Renal cortical epithelial cell (primary cell): ENCODE measurements at places on chromosomes 11 and 22. TPM values are rescaled to one million over a fixed set of nuclear protein-coding genes. Genes with fewer than 3 reads are reported as not detected.

LSP1 gene
- not detected in 2 replicates for total RNA-seq

PANX2 gene
- total RNA-seq, result not detected in 2 replicates

USH1C gene
- total RNA-seq, result 3.2 and 5.9 TPM in 2 replicates

FGF19 gene
- not detected in 2 replicates for total RNA-seq

TREH gene
- not detected in 2 replicates for total RNA-seq

WEE1 gene
- total RNA-seq, result 37.8 and 81.4 TPM in 2 replicates

NXPE1 gene
- not detected in 2 replicates for total RNA-seq

H19 gene
- 0.55 TPM in 1 of 2 replicates, not detected in the other for total RNA-seq

NAALADL1 gene
- total RNA-seq, result 7.8 and 10.9 TPM in 2 replicates

OR9I1 gene
- not detected in 2 replicates for total RNA-seq

TNNI2 gene
- total RNA-seq, result not detected in 2 replicates

OR2D2 gene
- total RNA-seq, result 0.40 TPM in 1 of 2 replicates, not detected in the other

GDPD4 gene
- not detected in 2 replicates for total RNA-seq

OR10A2 gene
- total RNA-seq, result not detected in 2 replicates

POTEH gene
- not detected in 2 replicates for total RNA-seq

OR51E2 gene
- total RNA-seq, result not detected in 2 replicates

DDI1 gene
- total RNA-seq, result not detected in 2 replicates

OR56A3 gene
- not detected in 2 replicates for total RNA-seq

FGF4 gene
- total RNA-seq, result not detected in 2 replicates

MTA2 gene
- total RNA-seq, result 121 and 212 TPM in 2 replicates

MMP1 gene
- 1.3 and 4.9 TPM in 2 replicates for total RNA-seq

SNX32 gene
- total RNA-seq, result 0.40 TPM in 1 of 2 replicates, not detected in the other

SLC5A1 gene
- total RNA-seq, result not detected in 2 replicates

MFRP gene
- not detected in 2 replicates for total RNA-seq

DSCAML1 gene
- 10.1 and 10.2 TPM in 2 replicates for total RNA-seq

SLC16A8 gene
- not detected in 2 replicates for total RNA-seq

RFPL1 gene
- not detected in 2 replicates for total RNA-seq

PGR gene
- total RNA-seq, result under 0.01 and 0.05 TPM in 2 replicates

BCO2 gene
- total RNA-seq, result 0.75 TPM in 1 of 2 replicates, not detected in the other

PANX1 gene
- total RNA-seq, result 52.5 and 79.5 TPM in 2 replicates

HEPACAM gene
- 0.25 TPM in 1 of 2 replicates, not detected in the other for total RNA-seq

PC gene
- total RNA-seq, result 5.4 and 9.5 TPM in 2 replicates

C1QTNF5 gene
- 5.6 and 15.7 TPM in 2 replicates for total RNA-seq

STK33 gene
- 15.3 and 24.2 TPM in 2 replicates for total RNA-seq

SAA2 gene
- 225 and 425 TPM in 2 replicates for total RNA-seq

ISX gene
- not detected in 2 replicates for total RNA-seq

SMTNL1 gene
- total RNA-seq, result not detected in 2 replicates

KIF18A gene
- 8.0 and 9.2 TPM in 2 replicates for total RNA-seq

C11orf86 gene
- total RNA-seq, result not detected in 2 replicates
